ENCODE measurements at places on chromosomes 4 and X.

- DNase-seq: no peak
Observed at GRCh38 chr4:125368146-125368545, 53.4 kb downstream of the FAT4 start.

DNA sequence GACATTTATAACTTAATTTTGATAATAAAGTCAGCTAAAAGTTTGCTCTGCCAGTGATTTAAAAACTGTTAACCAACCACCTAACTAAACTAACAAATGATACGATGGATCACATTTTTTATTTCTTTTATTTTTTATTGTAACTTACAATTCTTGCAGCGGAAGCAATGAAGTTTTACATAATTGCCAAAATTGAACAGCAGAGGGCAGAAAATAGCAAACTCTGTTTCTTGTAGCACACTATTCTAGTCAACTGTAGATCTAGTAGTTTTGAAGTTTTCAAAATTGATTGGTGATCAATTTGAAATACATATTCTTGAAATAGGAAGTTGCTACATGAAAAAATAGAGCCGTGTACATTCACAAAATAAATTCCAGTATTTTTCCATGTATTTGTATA, 2.8 kb upstream of the GRIA2 start:
- DNase-seq: no peak

GRCh38 chr4:188175288-188175687, 36.0 kb downstream of the TRIML1 start:
- DNase-seq: no peak

DNA sequence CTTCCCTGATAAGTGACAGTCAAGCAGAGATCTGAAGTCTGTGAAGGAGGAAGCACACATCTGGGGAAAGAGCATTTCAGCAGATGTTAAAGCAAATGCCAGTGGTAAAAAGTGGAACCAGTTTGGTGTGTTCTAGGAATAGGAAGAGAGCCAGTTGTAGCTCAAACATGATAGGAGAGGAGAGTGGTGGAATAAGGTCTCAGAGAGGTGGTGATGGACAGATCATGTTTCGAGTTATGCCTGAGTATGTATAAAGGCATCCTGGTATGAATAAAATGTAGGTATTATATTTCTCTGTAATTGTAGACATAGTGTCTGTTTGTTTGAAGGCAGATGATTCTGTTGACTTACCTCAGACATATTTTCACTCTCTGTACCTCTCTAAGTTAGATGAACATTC, 89.1 kb downstream of the LARP7 start:
- no peak for DNase-seq

DNA sequence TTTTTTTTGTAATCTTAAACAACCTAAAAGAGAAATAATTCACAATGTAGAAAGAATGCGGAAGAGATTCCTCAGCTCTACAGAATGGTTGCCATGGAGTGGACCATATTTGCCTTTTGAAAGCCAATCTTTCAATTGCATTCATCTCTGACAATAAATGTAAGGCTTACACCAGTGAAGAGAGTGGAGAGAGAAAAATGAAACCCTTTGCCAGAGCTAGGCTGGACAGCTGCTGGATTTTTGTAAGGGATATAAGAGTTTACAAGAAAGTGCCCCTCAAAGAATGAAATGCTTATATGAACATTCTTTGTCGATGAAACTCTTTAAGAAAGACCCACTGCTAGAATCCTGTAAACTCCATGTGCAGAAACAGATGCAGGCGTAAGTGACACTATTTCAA, 66.0 kb upstream of the FAT1 start:
- DNase-seq: no peak

GRCh38 chr4:48752726-48753125, 27.4 kb downstream of the FRYL start:
- no peak for DNase-seq
